ENCODE measurements at places on chromosomes 1 and 21. TPM values are rescaled to one million over a fixed set of nuclear protein-coding genes. Genes with fewer than 3 reads are reported as not detected.
A peak's percentile ranks its signal among the peaks of the same experiment; 100 is the strongest.

GRCh38 chr1:88736633-88737248, 52.7 kb downstream of the PKN2 start:
- no peaks in the 10 kb centered on the region for H3K4me1 ChIP-seq
- no peak for DNase-seq
- H3K27me3 ChIP-seq, result no peaks in the 10 kb centered on the region
- H3K27ac ChIP-seq, result no peak overlapping the region
- no peaks in the 10 kb centered on the region for H3K36me3 ChIP-seq
- H3K4me3 ChIP-seq, result no peak overlapping the region

- DNase-seq, result no peak
- no peaks in the 10 kb centered on the region for H3K4me1 ChIP-seq
- no peaks in the 10 kb centered on the region for H3K36me3 ChIP-seq
Observed at GRCh38 chr1:237640966-237641365, 249.8 kb downstream of the ZP4 start.

Gene CD1B
- total RNA-seq, result 0.17 TPM

Gene AKT3
- 49.7 TPM for total RNA-seq

GRCh38 chr1:59545830-59546229, 248.9 kb downstream of the FGGY start:
- DNase-seq, result no peak
- no peak overlapping the region for H3K27ac ChIP-seq
- no peaks in the 10 kb centered on the region for H3K36me3 ChIP-seq
- H3K27me3 ChIP-seq, result no peaks in the 10 kb centered on the region
- H3K4me3 ChIP-seq, result no peak overlapping the region
- no peaks in the 10 kb centered on the region for H3K4me1 ChIP-seq

DNA sequence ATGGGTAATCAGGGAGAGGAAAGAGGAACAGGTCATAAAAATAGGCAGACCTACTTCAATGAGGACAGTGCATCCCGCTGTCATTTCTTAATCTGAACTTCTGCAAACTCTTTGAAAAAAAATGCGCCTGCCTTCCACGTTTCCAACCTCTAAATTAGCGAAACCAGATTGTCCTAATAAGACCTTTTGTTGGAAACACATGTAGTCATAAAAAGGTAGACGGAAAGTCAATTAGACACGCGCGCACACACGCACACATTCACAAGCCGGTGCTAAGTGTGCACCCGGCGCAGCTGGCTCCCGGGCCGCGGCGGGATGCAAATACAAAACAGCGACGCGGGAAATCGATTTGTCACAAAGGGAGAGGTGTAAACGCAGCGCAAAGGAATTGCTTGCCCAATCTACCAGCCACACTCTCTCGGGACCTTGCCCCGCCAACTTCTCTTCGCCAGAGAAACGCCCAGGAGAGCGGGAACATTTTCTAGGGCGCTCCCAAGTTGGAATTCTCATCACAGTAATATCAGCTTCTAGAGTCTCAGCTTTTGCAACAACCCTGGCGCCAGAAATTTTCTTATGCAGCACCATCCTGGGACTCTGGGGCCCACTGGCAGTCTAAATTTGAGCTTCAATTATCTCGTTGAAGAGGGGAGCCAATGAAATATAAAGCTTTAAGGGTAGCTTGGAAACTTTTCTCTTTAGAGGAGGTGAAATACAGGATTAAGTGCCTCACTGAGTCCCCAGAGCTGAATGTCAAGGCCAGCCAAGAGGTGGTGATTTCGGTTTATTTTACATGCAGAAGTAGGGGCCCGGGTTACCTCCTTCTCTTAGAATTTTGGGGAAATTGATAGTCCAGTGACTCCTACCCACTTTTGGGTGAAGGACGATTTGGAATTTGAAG, 4.5 kb downstream of the PRRX1 start:
- DNase-seq, result no peak
- H3K27me3 ChIP-seq, result peaks cover 37% of the 10 kb centered on the region
- no peak overlapping the region for H3K27ac ChIP-seq
- H3K4me3 ChIP-seq, result no peak overlapping the region
- H3K4me1 ChIP-seq, result peaks cover 18% of the 10 kb centered on the region

DNA sequence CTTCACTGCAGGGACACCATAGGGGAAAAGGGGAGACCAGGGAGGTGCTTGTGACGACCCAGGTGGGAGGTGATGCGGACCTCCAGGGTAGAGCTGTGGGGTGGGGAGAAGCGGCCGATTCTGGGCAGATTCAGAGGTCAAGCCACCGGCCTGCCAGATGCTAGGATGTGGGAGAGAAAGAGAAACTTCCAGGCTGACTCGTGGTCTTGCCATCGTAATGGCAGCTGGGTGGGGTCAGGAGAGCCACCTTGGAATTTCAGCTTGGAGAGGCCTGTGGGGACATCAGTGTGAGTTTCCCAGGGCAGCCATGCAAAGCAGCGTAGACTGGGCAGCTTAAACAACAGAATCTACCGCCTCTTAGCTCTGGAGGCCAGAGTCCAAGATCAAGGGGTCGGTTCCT, 258.0 kb upstream of the VAMP3 start:
- no peak overlapping the region for H3K27ac ChIP-seq
- no peaks in the 10 kb centered on the region for H3K27me3 ChIP-seq
- no peak for DNase-seq
- no peaks in the 10 kb centered on the region for H3K4me1 ChIP-seq
- H3K36me3 ChIP-seq, result no peaks in the 10 kb centered on the region

Gene PCAT6
- 0.86 TPM for total RNA-seq

GRCh38 chr1:23304140-23304620, 39.9 kb downstream of the HNRNPR start:
- H3K27ac ChIP-seq, result peak overlapping the region; percentile 19
- no peak overlapping the region for H3K4me3 ChIP-seq
- peaks cover 6% of the 10 kb centered on the region for H3K36me3 ChIP-seq
- H3K4me1 ChIP-seq, result peaks cover 25% of the 10 kb centered on the region

GRCh38 chr1:200323856-200324400, 85.9 kb downstream of the ZNF281 start:
- no peak overlapping the region for H3K4me3 ChIP-seq
- H3K36me3 ChIP-seq, result no peaks in the 10 kb centered on the region
- peak; percentile 46 for DNase-seq
- H3K27ac ChIP-seq, result peak overlapping the region; percentile 52
- H3K4me1 ChIP-seq, result no peaks in the 10 kb centered on the region
- no peaks in the 10 kb centered on the region for H3K27me3 ChIP-seq

DNA sequence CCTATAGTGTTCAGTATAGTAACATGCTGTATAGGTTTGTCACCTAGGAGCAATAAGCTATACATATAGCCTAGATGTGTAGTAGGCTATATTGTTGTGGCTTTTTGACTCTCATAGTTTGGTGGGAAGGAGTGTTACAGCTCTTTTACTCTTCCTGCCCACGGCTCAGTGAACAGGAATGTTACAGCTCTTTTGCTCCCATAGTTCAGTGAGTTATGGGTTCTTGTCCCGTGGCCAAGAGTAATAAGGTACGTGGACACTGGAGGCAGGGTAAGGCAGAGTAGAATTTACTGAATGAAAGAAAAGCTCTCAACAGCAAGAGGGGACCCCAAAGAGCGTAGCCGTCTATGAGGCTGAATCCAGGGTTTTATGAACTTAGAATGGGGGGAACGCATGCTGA, 734.3 kb downstream of the ADGRL2 start:
- H3K27ac ChIP-seq, result no peak overlapping the region
- no peak overlapping the region for H3K4me3 ChIP-seq
- no peaks in the 10 kb centered on the region for H3K36me3 ChIP-seq
- no peak for DNase-seq
- H3K27me3 ChIP-seq, result no peaks in the 10 kb centered on the region

DNA sequence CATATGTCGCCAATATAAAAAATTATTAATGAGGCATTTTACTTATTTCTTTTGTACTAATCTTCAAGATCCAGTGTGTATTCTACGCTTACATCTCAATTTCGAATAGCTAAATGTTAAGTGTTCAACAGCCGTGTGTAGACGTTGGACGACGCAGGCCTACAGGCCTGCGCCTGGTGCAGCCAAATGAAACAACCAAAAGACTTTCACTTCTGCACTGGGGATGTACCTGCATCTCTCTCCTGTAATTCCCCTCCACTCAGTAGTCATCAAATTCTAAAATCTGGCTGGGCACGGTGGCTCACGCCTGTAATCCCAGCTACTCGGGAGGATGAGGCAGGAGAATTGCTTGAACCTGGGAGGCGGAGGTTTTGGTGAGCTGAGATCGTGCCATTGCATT, 76.8 kb upstream of the HNRNPU start:
- no peak for DNase-seq
- no peak overlapping the region for H3K27ac ChIP-seq
- no peaks in the 10 kb centered on the region for H3K4me1 ChIP-seq
- H3K4me3 ChIP-seq, result no peak overlapping the region
- H3K27me3 ChIP-seq, result no peaks in the 10 kb centered on the region
- no peaks in the 10 kb centered on the region for H3K36me3 ChIP-seq

Gene OVAAL
- not detected for total RNA-seq

GRCh38 chr1:118188411-118188810, 3.4 kb upstream of the SPAG17 start:
- no peaks in the 10 kb centered on the region for H3K4me1 ChIP-seq
- H3K27ac ChIP-seq, result no peak overlapping the region
- DNase-seq, result no peak
- no peaks in the 10 kb centered on the region for H3K27me3 ChIP-seq
- H3K4me3 ChIP-seq, result no peak overlapping the region

DNA sequence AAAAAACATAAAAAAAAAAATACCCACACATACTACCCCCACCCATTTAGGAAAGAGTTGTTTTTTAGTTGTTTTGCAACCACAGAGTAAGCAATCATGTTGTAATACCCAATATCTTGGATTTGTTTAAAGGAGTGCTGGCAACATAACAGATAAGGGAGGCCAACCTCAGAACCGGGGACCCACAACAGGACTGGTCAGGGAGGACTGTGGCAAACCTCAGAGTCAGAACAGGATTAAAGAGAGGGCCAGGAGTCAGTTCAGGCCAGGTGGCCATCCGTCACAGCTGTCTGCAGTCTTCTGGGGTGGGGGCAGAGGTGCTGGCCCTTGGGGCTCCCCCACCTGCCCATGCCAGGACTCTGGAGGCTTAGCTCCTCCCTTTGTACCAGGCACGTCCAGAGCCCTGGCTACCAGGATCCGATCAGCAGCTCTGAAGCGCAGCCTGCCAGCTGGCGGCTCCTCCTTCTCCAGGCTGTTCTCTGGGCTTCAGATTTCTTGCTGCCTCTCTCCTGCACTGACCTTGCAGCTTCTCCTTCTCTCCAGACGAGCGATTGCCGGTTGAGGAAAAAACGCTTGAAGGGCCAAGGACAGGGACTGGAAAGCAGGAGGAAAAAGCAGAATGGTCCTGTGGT, 7.9 kb downstream of the H6PD start:
- no peak overlapping the region for H3K4me3 ChIP-seq
- no peaks in the 10 kb centered on the region for H3K27me3 ChIP-seq
- peaks cover 21% of the 10 kb centered on the region for H3K36me3 ChIP-seq
- DNase-seq, result peak; percentile 83
- peak overlapping the region; percentile 76 for H3K27ac ChIP-seq

GRCh38 chr21:26973226-26973625, 6.3 kb upstream of the ADAMTS5 start:
- H3K36me3 ChIP-seq, result no peaks in the 10 kb centered on the region
- H3K4me3 ChIP-seq, result no peak overlapping the region
- H3K27ac ChIP-seq, result no peak overlapping the region
- no peaks in the 10 kb centered on the region for H3K27me3 ChIP-seq
- DNase-seq, result no peak

- no peaks in the 10 kb centered on the region for H3K36me3 ChIP-seq
- no peaks in the 10 kb centered on the region for H3K4me1 ChIP-seq
- H3K4me3 ChIP-seq, result no peak overlapping the region
- H3K27ac ChIP-seq, result no peak overlapping the region
Observed at GRCh38 chr1:203117611-203118575, 9.6 kb upstream of the ADORA1 start.

Gene DNM3
- total RNA-seq, result 7.1 TPM

DNA sequence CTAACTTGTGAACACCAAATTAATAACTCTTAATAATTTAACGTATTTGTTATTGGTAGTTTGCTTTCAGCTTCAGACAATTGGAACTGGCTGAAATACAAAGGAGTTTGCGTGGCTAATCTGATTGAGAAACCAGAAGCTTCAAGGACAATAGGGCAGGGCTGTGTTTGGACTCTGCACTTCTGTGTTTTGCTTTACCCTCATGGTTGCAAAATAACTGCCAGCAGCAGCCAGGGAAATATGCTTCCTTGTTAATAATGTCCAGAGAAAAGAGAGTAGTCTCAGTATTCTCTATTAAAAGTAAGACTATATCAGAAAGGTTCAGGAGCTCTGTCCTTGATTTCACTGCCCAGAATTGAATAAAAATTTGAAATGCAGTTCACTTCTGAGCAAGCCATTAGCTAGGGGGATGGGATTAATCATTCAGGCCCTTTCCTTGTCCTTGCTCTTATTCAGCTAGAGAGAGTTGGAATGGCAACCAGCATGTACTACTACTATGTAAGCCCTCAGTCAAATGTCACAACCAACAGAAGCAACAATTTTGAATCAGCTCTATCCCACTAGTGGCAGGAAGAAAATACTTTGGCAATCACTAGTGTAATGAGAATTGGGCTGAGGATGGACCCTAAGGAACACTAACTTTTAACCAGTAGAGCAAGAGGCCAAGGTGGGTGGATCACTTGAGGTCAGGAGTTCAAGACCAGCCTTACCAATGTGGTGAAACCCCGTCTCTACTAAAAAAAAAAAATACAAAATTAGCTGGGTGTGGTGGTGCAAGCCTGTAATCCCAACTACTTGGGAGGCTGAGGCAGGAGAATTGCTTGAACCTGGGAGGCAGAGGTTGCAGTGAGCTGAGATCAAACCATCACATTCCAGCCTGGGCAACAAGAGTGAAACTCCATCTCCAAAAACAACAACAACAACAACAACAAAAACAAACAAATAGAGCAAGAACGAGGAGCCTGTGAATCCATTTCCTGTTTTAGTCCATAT, 76.8 kb downstream of the POU2F1 start:
- no peak overlapping the region for H3K4me3 ChIP-seq
- no peak for DNase-seq
- no peaks in the 10 kb centered on the region for H3K27me3 ChIP-seq

DNA sequence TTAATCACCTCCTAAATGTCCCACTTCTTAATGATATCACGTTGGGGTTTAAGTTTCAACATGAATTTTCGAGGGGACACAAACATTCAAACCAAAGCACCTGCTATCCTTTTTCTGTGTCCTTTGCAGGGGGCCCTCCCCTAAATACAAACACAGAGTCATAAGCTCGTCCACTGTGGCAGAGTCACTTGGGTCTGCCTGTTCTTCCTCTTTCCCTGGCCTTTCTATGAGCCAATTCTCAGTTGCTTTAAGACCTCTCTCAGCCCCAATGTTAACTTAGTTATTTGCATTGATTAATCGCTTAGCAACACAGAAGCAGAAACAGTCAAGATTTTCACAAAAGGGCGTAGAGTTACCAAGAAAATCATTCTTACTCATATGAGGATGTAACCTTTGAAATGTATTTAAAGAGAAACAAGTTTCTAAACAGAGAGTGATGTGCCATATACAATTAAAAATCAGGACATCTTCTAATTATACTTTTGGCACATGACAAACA, 14.9 kb downstream of the APCS start:
- H3K27ac ChIP-seq, result no peak overlapping the region
- H3K36me3 ChIP-seq, result no peaks in the 10 kb centered on the region
- no peak overlapping the region for H3K4me3 ChIP-seq
- no peaks in the 10 kb centered on the region for H3K4me1 ChIP-seq

GRCh38 chr1:55524006-55524405, 308.8 kb upstream of the USP24 start:
- no peaks in the 10 kb centered on the region for H3K36me3 ChIP-seq
- H3K4me3 ChIP-seq, result no peak overlapping the region
- no peaks in the 10 kb centered on the region for H3K4me1 ChIP-seq

- no peak for DNase-seq
- H3K27ac ChIP-seq, result no peak overlapping the region
- H3K4me1 ChIP-seq, result peaks cover 3% of the 10 kb centered on the region
- H3K27me3 ChIP-seq, result no peaks in the 10 kb centered on the region
- no peaks in the 10 kb centered on the region for H3K36me3 ChIP-seq
- no peak overlapping the region for H3K4me3 ChIP-seq
Observed at GRCh38 chr1:173333581-173333980, 126.5 kb upstream of the TNFSF4 start.

Measured in upper lobe of left lung (tissue), 6 donors.